ENCODE measurements at places on chromosomes 4 and X. TPM values are rescaled to one million over a fixed set of nuclear protein-coding genes. Genes with fewer than 3 reads are reported as not detected.

- no peak for DNase-seq
Measured at GRCh38 chrX:114581528-114582263, 2.2 kb upstream of the HTR2C start.

- DNase-seq: no peak
Measured at GRCh38 chr4:61545902-61546480, 345.9 kb downstream of the ADGRL3 start.

DNA sequence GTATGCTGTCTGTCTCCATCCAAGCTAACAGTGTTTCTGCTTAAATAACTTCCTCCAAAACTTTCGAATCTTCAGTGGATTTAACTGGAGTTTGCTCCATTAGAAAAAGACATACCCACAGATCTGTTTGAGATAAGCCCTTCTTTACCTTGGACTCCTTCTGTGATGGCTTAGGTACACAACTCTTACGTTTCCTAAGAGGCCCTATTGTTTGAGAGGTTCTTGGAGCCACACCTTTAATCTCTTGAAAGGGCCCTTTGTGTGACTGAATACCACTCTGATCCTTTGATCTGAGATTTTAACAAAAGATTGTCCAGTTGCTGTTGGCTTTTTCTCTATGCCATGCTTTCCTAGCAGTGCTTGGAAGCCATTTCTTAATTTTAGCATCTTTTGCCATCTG is 92.5 kb downstream of the AKAP4 start:
- no peak for DNase-seq

FRG2 gene
- not detected for polyA plus RNA-seq
